Activated gamma-delta T cell treated with Interleukin-2 at 50 U/mL for 16 hours (primary cell): ENCODE measurements at places on chromosomes 11 and 22.

- DNase-seq = peak; percentile 32
Observed at GRCh38 chr11:68471360-68472340, 11.1 kb downstream of the PPP6R3 start.

GRCh38 chr11:44999068-44999467 is 48.4 kb upstream of the TP53I11 start:
- no peak for DNase-seq

DNA sequence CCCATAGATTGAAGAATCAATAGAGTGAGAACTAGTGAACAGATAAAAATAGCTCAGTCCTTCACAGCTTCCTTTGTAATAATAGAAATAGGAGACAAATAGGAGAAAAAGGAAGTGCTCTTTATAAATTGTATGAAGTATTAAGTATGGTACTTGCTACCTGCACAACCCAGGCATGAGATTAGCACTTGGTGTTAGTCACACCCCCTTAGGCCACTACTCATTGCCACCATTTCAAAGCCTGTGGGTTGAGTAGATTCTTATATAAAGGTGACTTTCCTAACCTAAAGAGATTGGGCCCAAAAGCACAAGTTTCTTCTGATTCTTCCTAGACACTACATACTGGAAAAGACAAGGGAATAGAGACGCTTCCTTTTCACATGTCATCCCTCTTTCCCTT is 37.7 kb upstream of the ADORA2A start:
- DNase-seq = no peak

DNA sequence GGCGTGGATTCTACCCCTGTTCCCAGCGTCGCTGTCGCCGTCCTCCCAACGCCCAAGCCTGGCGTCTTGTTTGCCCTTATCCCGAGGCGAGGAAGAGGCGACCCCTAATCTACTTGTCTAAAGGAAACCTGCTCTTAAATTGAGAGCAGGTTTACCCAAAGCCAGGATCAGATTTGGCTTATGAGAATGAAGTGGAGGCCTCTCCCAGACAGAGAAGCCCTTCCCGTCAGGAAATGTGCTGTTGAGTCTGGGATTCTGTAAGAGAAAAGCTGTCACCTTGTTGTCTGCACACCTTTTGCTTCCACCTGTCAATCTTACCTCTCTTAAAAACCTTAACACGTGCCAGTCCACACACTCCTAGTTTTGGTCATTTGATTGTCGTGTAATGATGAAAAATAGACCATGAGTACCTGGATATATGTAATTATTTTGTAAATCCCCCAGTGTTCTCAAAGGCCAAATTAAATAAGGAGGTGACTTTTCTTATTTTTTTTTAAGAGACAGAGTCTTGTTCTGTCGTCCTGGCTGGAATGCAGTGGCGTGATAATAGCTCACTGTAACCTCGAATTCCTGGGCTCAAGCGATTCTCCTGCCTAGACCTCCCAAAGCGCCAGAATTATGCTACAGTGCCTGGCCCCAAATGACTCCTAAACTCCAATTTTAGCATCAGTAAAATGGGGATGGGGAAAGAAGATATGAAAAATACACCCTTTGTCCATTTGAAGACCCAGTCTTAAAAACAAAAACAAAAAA is 627 bp downstream of the GTF2H1 start:
- no peak for DNase-seq

DNA sequence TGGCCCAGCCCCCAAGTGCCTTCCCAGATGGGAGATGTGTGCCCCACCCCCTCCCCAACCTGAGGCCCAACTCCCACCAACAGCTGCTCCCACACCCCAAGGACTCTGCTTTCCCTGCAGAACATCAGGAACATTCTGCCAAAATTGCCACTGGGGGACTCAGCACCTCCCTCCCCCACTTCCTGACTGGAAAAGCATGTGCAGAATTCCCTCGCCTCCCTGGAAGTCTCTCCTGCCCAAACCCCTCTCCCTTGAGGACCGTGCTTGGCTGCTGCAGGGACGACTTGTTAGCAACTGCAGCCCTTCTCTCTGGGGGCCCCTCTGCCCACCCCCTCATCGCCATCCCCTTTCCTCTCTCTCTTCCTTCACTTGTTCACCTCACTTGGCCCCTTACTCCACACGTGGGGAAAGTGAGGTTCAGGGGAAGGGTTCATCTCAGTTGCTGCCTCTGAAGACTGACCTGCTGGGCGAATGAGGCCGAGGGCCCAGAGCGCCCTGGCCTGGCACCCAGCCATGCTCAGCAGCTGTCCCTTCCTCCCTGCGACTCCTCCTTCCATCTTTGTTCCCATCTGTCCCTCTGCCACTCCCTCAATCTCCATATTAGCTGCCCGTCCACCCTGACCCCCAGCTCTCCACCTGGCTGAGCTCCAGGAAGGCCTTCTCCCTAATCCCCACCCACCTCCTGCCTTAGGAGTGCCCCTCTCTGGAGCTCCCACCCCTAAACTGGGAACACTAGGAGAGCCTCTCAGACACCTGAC is 105.1 kb downstream of the CHST1 start:
- DNase-seq = no peak

DNA sequence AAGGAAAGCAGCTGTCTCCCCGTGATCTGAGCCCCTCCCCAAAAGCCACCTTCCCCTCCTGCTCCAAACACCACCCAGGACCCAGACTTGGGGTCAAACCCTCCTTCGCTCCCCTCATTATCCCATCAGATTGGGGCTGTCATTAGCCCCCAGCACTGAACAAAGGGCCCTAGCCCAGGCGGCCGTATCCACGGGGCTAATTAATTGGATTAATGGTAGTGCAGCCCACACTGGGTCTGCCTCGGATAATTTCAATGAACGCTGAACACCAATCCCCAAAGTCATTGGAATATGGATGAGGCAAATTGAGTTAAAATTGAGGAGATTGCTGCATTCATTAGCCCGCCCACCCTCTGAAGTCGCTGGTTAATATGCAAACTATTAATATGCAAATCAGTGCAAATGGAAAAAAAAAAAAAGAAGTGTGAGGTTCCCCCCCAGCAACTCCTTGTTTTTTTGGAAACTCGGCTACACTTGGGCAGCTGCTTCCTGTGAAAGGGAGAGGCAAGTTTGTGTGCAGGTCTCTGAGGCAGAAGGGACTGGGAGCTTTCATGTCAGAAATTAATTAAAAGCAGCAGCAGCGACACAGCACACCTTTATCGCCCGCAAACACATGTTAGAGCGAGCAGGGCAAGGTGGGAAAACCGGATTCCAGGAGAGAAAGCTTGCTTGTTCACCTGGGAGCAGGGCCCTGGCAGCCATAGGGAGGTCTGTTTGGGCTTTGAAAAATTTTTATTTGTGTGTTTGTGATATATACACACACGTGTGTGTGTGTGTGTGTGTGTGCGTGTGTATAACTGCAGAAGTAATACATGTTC is 517.8 kb downstream of the MIAT start:
- DNase-seq = no peak

DNA sequence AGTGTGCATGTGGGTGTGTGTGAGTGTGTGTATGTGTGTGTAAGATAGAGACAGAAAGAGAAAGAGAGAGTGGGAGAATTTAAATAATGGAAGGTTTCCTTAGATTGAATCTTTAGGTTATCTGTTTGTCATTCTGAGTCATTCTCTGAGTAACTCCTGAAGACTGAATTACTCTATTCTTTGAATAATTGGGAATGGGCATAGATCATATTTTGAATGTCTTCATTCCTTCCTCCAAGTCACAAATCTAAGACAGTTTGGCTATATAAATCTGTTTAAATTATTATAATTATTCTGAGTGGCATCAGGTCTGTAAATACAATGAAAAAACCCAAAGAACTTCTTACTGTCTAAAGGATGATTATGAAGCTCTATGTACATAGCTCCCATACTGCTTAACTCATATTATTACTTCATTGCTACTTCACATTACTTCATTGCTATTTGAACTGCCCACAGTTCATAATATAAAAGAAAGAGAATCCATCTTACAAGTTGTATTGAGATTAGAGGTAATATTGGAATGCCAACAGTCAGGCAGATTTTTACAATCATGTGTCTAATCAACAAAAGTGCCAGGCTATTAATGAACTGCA is 346.6 kb upstream of the CCDC179 start:
- no peak for DNase-seq

GRCh38 chr22:38431266-38432010 is 23.6 kb downstream of the KCNJ4 start:
- DNase-seq = no peak

GRCh38 chr22:42970029-42970428 is 44.9 kb downstream of the PACSIN2 start:
- DNase-seq = no peak

- no peak for DNase-seq
Observed at GRCh38 chr22:37192741-37193140, 4.7 kb upstream of the C1QTNF6 start.

DNA sequence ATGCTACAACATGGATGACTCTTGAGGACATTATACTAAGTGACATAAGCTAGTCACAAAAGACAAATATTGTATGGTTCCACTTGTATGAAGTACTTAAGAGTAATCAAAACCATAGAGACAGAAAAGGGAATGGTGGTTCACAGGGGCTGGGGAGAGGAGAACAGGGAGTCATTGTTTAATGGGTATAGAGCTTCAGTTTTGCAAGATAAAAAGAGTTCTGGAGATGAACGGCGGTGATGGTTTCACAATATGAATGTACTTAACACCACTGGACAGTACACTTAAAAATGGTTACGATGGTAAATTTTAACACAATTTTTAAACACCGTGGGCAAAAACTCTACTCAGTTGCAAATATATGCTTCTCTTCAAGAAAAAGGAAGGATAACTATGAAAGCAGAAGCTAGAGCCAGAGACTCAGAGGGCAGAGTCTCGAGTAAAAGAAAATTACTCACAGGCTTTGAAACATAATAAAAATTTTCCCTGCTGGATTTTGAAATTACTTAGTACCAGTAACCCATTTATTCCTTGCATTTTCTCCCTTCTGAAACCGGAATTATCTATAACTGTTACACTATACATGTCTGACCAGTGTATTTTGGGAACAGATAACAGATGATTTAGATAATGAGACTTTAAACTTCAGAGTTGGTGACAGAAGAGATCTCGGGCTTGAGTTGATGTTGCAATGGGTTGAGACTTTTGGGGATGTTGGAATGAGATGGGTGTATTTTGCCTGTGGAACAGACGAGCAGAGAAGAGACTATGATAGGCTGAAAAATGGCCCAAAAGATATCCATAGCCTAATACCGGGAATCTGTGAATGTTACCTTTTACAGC is 15.0 kb downstream of the MRTFA start:
- no peak for DNase-seq

DNA sequence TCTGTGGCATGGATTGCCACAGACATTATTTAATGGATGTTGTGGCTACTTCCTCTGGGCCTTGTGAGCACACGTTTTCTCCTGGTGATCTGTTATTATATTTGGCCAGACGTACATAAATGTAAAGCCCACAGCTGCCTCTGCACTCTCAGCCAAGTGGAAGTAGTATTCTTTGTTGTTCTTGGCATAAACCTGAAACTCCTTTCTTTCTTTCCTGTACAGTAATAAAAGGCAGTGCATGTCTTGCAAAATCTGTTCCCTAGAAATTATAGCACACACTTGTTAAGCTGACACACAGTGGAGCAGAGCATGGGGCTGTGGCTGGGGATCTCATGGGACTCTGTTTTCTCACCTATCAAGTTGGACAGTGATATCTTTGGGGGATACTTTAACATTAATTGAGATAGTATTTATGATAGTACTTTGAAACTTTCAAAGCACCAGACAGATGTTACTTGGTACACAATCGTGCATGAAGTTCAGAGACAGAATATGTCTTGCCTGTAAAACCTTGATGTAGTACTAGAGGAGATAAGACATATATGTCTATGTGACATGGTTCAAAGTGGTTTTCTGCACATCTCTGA is 20.9 kb downstream of the PANX1 start:
- no peak for DNase-seq

- no peak for DNase-seq
Observed at GRCh38 chr11:124725719-124726105, 14.0 kb upstream of the NRGN start.

DNA sequence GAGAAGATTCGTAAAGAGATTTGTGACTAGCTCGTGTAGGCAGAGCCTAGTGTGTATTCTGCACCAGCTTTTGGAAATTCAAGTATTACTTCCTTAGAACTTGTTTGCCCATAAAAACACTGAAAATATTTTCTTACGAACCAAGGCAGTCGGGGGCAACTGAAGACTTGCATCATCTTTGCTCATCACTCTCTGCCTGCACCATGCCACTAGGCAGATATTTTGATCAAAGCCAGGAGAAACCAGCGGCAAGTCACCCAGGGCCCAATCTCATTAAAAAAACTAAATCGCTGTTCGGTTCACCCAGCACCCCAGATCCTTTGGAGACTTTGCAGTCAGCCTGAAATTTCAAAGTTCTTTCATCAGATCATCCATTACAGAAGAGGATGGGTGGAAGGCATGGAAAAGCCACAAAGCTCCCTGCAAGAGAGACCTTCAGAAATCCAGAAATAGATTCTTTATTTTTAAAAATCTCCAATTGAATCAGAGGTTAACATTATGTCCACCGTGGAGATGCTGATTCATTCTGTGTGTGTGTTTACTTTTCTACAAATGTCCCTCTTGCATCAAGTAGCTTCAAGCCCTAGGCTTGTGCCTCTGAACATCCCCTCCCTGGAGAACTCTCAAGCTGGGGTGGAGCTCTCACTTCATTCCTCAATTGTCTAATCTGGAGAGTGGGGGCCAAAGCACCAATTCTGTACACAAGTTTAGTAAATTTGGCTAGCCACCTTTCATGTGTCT is 78.4 kb downstream of the ETS1 start:
- DNase-seq = no peak

DNA sequence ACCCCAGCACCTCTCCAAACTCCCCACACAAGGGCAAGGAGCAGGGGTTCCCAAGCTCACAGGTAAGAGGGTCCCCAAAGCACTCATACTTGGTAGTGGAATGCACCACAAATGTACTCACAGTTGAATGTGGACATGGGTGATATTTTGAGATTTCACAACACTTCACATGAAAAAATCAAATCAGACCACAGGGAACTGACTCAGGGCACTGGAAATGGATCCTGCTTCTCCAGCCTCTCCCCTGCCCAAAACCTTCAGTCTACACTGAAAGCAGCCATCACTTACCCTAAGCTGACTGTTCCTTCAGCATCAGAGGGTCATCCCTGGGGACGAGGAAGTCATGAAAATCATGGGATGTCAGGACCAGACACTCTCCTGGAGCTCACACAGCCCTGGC is 40.2 kb downstream of the SCGB1A1 start:
- no peak for DNase-seq

DNA sequence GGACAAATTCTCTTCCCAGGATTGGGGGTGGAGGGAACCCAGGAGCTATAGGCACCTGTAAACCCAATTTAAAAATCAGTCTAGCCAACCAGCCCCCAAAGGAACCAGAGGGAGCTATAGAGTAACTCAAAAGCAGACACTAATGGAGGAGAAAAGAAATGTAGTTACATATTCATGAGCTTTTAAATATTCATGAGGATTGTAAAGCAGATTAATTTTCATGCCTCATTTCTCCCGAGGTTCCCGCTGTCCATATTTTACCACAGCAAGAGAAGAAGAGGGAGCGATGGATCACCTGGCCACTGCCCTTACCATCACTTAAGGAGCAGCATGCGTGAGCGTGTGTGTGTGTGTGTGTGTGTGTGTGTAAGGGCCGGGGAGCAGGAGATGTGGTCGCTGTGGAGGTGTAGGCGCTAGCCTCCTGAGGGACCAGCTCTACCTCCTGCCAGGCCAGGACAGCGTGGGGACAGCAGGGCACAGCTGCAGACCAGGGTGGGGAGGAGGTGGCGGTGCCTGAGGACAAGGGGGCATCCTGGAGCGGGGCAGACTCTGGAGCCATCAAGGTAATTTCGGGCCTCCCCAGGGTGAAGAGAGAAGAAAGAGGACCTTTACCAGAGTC is 100.7 kb upstream of the THY1 start:
- no peak for DNase-seq

GRCh38 chr11:48880021-48880441 is 103.7 kb downstream of the TRIM51G start:
- DNase-seq = no peak
